ENCODE measurements at places on chromosomes 12 and 14.

- no peak for DNase-seq
Observed at GRCh38 chr12:112523856-112524255, 105.1 kb downstream of the PTPN11 start.

DNA sequence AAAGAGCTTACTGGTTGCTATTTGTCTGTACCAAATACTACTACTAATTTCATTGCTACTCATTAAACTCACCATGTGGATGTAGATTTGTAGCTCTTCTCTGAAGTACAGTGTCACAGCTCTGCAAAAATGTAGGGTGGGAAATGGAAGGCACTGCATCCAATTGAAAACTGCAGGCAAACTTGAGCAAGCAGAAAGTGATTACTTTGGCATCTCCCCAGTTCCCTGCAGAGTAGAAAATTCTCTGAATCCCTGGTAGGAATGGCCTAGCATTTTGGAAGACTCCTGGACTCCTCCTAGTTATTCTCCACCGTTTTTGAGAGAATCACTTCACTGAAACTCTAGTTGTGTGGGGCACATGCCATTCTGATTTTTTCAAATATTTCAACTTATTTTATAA lies 239.1 kb downstream of the DIO2 start:
- DNase-seq, result no peak

DNA sequence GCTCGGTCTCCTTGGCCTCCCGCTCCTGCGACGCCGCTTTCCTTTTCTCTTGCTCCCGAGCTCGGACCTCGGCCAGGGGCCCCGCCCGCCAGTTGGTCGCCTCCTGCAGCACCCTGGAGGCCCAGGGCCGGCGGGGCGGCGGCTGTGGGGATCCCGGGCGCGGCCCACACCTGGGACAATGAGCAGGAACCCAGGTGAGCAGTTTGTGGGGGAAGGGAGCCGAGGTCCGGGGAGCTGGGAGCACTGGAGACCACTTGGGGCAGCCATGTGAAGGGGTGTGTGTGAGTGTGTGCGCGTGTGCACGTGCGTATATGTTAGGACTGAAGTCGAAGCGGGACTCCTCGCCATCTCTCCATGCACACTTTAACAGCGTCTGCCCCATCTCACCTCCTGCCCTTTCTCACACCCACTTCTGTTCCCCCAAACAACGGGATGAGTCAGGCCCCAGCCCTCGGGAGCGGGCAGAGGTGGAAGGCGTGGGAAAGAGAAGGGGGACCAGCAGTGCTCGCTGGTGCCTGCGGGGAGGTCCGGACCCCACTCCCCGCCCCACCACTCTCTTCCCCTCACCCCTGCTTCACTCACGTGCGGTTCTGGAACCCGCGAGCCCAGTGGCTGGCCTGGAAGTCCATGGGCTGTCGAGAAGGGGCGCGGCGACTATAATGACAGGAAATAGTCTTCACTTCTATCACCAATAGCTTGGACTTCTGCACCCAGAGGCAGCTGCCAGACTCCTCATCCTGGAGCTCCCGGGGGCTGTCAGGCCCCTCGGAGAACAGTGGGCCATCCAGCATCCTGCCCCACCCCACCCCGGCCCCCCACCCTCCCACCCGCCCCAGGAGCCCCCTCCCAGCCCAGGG lies 450 bp downstream of the DDN start:
- DNase-seq, result no peak

- DNase-seq, result peak; percentile 59
Observed at GRCh38 chr14:74973003-74973653, 17.7 kb upstream of the PGF start.

DNA sequence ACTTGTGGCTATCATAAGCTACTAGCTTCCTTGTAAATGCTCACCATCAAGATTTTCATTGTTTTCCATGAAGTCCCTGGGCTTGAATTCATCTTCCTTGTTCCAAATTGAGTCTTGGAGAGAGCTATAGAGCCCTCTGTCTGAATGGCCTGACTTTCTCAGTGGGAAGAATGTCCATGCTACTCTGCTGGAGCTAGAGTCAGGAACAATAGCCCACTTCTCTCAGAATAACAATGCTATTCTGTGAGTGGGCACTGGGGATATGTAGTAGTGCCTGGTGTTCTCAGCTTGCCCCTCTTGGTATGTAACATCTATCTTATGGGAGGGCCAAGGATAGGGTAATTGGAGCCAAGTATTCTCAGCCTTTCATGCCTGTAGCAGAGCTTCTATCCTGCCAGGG lies 127.6 kb upstream of the TRHDE start:
- DNase-seq, result no peak

GRCh38 chr14:93044556-93044955 lies 71.2 kb downstream of the ITPK1 start:
- no peak for DNase-seq

DNA sequence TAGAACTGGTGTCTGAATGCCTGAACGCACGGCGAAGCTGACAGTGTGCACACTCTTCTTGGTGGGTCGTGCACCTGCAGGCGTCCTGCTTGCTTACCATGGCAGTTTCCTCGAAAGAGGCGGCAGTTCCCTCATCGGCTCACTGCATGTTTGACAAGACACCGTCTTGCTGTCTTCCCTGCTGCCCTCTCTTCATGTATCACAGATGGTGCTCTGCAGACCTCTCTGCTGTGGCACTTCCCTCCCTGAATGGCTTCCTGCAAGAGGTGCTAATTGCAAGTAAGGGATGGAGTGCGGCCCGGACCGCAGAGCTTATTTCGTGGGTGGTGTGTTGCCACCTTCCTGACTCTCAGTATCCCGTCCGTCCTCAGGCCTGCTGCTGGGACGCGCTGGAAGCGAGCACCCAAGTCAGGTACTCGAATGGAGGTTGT lies 156.7 kb upstream of the RTL1 start:
- DNase-seq, result no peak

GRCh38 chr12:46205294-46205693 lies 63.5 kb downstream of the SLC38A1 start:
- DNase-seq, result no peak

- DNase-seq, result no peak
Observed at GRCh38 chr12:102436867-102437266, 43.5 kb downstream of the IGF1 start.

DNA sequence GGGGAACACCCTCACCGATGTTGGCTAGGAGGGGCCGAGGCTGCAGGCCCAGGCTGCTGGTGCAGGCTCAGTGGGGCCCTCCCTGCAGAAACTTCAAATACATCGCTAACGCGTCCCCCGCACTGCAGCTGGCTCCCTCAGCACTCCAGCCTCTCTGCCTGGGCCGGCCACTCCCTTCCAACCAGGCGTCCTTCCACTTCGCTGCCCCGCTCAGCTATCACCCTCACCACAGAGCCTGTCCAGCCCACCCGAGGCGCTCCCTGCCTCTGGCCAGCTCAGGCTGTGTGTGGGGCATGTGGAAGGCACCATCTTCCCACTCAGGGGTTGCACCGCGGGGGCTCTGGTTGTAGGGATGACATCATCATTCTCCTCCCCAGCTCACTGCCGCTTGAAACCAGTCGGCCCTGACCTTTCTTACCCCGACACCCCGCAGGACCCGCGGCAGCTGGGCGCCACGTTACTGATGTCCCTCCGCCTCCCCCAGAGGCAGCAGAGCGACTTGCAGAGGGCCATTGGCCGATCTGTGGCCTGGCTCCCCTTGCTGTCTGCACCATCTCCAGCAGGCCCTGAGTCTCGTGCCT lies 199.9 kb upstream of the RTL1 start:
- DNase-seq, result no peak

DNA sequence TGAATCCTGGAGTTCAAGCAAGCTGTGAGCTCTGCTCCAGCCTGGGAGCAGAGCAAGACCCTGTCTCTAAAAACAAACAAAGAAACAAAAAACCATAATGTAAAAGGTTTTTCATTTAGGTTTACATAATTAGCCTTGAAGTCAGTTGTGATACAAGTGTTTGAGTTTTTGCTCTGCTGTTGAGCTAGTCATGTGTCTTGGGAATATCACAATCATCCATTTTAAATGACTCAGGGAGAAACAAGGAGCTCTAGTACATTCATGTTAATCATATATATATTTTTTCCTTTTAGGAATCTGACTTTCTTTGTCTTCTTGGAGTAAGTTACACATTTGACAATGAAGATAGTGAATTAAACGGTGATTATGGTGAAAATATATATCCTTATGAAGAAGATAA lies 12.9 kb downstream of the MIA2 start:
- no peak for DNase-seq

- DNase-seq, result no peak
Observed at GRCh38 chr12:76028571-76029277, 2.9 kb downstream of the PHLDA1 start.

DNA sequence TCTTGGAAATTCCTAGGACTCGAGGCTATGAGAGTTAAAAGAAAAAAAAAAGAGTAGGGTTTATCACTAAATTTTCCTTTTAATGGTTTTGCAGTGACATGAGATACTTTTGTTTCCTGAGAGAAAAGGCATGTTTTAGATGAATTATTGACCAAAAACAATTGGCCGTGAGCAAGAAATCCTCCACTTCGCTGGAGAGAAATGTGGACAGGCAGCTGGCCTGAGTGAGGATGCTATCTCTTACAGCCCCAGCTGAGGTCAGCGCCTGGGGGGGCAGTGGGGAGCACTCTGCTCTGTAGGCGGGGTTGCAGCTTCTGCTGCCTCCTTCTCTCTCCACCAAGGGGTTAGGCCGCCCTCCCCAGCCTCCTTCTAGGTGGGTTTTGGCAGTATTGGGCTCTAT lies 54.7 kb downstream of the PRIMA1 start:
- no peak for DNase-seq

- no peak for DNase-seq
Observed at GRCh38 chr12:64946132-64946829, 121.8 kb downstream of the TBC1D30 start.

DNA sequence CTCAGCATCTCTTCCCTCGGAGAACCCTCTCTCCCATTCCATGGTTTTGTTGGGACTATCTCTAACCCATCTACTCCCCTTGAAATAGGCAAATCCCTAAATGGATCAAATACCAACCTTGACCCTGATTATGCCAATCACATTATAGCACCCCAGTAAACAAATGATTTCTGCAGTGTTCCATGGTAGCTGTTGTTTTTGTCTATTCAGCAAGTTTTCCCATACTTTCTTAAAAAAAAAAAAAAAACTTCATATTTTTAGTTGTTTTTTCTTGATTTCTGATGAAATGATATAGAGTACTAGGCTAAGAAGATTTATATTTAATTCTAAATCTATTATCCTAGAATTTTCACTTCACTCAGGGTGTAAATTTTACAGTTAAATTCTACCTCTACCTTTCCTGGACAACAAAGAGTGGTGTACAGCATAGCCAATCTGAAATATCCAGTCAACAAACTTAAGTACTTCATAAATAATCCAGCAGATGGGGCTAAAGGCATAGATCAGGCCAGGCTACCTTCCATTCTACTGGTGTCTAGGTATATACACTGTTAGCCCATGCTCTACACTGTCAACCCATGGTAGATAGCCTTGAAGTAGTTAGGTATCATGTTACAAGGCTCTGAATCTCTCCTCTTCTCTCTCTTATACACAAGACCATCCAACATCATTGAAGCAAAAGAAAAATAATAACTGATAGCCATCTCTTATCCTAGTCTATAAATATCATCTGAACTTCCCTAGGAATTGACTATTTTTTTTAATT lies 82.2 kb downstream of the PLEKHG7 start:
- peak; percentile 25 for DNase-seq

Data from endothelial cell (in vitro differentiated cells).